NCI-H1930 (cell line): ENCODE measurements at places on chromosomes 1 and 21.
A peak's percentile ranks its signal among the peaks of the same experiment; 100 is the strongest.

- no peak for DNase-seq
These were observed 187.4 kb downstream of the KCNK2 start for GRCh38 chr1:215269955-215270354.

DNA sequence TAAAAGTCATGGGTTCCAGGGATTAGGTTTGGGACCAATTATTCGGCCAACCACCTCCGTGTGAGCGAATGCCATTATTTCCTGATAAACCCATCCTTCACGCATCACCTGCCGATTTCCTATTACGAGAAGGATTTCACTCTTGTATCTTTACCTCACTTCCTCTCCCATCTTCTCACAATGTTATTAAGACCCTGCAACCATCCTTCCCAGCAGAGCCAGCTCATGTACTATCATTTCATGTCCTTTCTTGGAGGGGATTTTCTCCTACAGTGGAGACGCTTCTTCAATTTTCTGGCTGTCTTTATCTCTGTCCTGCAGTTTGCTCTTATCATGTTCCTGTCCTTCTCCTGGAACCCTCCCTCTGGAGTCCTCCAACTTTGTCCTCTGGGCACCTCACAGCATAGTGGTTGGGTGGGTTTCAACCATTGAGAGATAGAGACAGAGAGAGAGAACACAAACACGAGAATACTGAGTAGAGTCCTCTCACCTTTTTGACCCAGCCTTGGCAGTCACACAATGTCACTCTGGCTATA is 192.2 kb downstream of the DYRK1A start:
- no peak for DNase-seq

GRCh38 chr1:162381941-162382750 is 618 bp downstream of the C1orf226 start:
- DNase-seq, result no peak

GRCh38 chr1:172674831-172675613 is 16.1 kb downstream of the FASLG start:
- no peak for DNase-seq

DNA sequence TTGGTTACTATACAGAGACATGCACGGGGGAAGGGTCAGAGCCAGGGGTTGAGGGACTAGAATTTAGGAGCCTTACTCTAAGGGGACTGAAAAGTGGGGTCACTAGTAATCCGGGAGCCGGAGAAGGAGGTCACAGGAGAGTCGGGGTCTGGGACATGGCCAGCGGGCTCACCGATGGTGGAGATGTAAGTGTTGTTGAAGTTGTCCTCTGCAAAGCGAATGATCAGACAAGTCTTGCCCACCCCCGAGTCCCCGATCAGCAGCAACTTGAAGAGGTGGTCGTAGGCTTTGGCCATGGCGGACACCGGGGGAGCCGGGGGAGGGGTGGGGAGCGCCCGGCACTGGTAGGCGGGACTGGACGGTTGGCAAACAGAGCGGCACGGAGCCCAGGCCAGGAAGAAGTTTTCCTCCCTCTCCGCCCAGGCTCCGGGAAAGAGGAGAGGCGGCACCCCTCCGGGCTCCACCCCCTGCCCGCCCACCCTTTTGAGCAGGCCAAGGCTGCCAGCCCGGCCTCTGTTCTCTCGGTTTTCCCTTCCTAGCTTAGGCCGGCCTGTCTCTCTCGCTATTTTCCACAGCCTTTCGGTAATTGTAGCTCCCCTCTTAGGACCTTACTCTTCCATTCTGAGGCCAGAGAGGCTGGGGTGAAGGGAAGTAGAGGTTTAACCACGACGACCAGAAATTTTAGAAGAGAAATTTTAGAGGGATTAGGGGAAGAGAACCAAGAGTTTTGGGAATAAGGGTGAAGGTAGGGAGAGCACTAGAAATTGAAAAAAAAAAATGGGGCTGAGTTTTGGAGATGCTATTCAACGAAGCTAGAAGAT is at the start of gene RAB13:
Gene RAB13 (minus strand): TSS at position 399 of the 821 bp plus-strand sequence. CDS start 103 bp downstream, at position 296.
- no peak for DNase-seq

GRCh38 chr1:43774359-43774758 is 67.0 kb downstream of the ST3GAL3 start:
- no peak for DNase-seq

DNA sequence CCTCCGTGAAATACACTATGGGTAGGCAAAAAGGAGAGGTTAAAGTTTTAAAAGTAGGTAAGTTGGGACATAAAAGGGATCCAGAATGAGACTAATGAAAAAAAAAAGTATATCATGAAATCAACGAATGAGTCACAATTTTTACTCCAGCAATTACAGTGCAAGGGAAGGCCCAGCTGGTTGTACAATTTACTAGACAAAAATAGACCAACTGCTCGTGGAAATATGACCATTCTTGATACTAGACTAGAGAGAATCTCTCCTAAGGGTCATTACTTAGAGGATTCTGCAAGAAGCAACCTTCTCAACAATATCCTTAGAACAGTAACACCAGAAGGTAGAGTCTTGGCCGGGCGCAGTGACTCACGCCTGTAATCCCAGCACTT is 55.1 kb upstream of the EFHD2 start:
- no peak for DNase-seq

DNA sequence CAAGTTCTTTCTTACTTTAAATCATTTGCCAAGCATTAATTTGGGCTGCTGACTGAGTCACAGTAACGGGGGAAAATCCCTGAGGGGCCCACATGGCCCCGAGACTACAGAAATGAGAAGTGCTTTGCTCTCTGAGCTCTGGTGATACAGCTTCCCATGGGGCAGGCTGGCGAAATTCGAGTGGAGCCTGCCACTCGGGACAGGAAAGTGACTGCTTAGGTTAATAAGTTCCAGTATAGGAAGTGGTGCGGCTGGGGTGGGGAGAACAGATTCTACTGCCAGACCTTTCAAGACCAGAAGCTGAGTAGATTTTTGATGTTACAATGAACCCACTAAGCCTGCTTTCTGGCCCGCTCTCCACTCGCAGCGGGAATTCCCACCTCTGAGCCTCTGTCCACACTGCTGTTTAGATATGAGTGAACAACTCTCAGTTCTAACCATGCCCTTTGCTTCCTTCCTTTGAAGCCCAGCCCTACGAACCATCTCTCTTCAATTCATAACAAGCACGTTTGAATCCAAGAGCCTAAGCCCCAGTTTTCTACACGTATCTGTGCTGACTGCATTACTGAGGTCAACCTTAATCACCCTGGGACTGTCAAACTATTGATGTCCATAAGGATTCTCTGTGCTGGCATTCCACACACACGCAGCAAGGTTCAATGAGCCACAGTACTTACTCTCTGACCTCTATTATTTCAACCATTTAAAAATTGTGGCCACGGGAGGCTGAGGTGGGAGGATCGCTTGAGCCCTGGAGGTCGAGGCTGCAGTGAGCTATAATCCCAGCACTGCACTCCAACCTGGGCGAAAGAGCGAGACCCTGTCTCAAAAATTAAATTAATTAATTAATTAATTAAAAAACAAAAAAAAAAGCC is 9.6 kb downstream of the ZBTB17 start:
- DNase-seq, result no peak

GRCh38 chr1:37009521-37009920 is 24.8 kb downstream of the GRIK3 start:
- no peak for DNase-seq

DNA sequence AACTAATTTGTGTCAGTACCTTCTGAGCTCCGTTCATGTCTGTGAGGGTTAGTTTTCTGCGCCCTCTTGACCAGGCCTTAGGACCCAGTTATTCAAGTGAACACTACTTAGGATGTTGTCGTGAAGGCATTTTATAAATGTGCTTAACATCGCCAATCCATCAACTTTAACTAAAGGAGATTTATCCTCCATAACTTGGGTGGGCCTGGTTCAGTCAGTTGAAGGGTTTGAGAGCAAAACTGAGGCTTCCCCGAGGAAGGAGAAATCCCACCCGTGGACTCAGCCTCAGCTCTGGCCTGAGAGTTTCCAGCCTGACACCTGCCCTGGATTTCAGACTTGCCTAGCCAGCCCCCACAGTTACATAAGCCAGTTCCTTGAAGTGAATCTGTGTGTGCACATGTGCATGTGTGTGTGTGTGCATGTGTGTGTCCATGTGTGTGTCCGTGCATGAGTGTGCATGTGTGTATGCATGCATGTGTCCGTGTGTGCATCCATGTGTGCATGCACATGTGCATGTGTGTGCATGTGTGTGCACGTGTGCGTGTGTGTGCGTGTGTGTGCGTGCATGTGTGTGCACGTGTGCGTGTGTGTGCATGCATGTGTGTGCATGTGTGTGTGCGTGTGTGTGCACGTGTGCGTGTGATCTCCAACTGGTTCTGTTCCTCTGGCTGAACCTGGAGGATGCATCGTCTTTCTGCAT is 62.1 kb upstream of the PDE9A start:
- no peak for DNase-seq

DNA sequence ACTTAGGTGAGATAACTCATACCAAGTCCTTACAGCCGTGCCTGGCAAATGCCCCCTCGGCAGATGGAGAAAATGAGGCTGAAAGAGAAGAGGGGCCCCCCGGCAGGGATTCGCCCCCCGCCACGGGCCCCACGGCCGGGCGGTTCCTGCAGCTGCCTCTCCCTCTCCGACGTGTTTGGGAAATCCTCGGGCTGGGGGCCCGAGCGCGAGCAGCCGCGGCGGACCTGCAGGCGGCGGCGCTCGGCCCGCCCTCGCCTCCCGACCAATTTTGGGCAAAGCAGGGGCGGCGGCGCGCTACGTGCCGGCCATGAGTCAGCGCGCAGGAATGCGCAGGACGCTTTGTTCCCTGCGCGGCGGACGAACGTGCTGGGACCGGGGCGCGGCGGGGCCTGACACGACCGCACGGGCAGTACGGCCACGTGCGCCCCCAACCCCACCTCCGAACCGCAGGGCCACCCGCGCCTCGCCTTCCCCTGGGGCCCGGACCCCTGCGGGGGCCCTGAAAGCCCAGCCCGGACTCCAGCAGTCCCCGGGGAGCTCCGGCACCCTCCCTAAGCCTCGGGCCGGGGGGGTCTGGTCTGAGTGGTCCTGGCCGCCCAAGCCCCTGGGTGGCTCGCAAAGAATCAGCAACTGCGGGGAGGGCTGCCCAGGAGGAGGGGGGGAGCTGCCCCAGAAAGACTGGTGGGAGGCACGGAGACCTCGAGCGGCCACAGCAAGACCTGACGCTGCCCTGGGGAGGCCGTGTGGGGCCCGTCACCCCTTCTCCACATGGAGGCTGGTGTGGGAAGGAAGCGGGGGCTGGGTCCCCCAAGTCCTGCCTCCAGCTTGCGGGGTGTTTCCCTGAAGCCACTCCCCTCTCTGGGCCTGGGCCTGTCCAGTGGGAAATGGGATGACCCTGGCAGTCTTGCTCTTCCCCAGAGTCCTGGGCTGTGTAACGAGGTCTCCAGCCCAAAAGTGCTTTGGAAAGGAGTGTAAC is 11.9 kb upstream of the EDN2 start:
- peak; percentile 6 for DNase-seq

GRCh38 chr1:245469734-245470133 is 314.9 kb downstream of the KIF26B start:
- DNase-seq, result no peak

DNA sequence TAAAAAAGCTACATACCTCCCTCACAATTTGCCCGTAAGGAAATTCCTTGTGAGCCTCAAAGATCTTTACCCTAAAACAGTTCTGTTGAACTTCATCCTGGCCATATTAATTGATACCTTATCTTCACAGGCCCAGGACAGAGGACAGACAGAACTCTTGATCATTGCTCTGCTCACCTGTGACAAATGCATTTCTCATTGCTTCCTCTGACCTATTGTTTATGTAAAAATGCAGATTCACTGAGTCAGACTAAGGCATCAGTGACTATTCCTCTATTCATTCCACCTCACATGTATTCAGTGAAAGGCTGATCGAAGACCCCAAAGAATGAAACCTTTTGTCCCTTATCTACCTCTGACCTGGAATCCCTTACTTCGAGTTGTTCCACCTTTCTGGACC is 61.0 kb downstream of the BACH1 start:
- no peak for DNase-seq

DNA sequence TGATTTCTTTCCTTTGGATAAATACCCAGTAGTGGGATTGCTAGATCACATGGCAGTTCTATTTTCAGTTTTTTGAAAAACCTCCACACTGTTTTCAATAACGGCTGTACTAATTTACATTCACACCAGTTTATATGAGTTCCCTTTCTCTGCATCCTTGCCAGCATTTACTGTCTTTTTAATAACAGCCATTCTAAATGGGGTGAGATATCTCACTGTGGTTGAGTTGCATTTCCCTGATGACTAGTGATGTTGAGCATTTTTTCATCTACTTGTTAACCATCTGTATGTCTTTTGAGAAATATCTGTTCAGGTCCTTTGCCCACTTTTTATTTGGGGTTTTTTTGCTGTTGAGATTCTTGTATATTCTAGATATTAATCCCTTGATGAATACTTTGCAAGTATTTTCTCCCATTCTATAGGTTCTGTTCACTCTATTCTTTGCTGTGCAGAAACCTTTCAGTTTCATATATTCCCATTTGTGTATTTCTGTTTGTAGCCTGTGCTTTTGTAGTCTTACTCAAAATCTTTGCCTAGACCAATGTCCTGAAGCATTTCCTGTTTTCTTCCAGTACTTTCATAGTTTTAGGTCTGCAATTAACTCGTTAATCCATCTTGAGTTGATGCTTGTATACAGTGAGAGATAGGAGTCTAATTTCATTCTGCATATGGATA is 7.3 kb downstream of the HENMT1 start:
- DNase-seq, result no peak

- peak; percentile 56 for DNase-seq
These were observed 63.1 kb downstream of the TOR1AIP2 start for GRCh38 chr1:179814546-179814838.

DNA sequence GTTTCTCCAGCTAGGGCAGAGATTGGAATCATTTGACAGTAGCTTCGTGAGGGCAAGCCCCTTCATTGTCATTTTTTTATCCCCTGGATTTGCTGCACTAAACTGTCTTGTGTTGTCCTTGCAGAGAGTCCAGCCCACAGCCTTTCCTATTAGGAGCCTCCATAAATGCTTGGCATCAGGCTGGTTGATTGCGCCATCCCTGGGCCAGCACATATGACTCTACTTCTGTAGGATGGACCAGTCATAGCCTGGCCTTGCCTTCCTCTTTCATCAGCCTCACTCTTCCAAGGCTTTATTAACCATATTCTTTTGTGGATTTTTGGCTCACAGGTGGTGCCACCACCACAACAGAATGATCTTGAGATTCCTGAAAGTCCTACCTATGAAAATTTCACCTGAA is 31.4 kb downstream of the LY9 start:
- DNase-seq, result no peak

GRCh38 chr1:89932598-89933364 is 62.1 kb upstream of the ZNF326 start:
- no peak for DNase-seq

GRCh38 chr1:18134324-18135046 is 26.9 kb downstream of the IGSF21 start:
- no peak for DNase-seq
